ENCODE measurements at places on chromosomes 16 and 17. TPM values are rescaled to one million over a fixed set of nuclear protein-coding genes. Genes with fewer than 3 reads are reported as not detected.

DNA sequence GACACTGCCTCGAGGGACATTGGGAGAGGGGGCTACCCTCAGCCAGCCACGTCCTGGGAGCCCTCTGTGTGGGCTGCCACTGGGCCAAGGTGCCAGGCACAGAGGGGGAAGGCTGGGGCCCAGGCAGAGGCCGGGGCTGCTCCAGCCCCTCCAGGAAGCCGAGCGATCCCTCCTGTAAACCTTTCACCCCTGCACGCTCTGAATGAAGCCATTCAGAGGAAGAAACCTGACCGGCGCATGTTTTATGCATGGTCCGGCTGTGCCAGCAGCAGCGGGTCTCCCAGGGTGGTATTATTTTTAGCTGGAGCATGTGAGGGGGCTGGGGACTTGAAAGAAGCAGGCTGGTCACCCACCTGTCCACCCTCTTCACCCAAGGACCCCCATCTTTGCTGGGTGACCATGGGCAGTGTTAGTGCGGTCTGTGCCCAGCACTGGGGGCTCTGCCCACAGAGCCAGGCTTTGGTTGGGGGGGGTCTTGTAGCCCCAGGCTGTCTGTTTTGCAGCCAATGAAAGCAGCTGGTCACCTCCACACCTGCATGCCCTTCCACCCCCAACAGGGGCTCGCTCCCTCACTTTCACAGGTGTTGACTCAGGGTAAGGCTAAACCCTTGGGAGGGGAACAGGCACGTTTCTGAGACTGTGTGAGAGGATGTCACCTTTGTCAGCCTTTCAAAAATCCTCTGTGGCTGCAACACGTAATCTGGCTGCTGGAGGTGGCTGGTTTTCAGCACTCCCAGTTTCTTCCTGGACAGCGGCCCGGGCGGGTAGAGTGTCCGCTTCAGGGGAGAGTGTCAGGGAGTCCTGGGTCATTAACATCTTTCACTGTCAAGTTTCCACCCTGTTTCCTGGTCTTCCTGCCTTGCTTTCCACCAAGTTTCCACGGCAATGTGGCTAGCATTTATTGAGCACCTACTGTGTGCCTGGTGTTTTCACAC, 77.1 kb upstream of the BRD7 start:
- H3K36me3 ChIP-seq = no peaks in the 10 kb centered on the region
- peaks cover 5% of the 10 kb centered on the region for H3K4me1 ChIP-seq
- no peak overlapping the region for H3K27ac ChIP-seq
- no peak overlapping the region for H3K4me3 ChIP-seq

Gene COX6A2
- total RNA-seq = not detected

GRCh38 chr17:65131946-65132345, 5.2 kb upstream of the RGS9 start:
- peaks cover 15% of the 10 kb centered on the region for H3K27me3 ChIP-seq
- DNase-seq = no peak
- no peak overlapping the region for H3K4me3 ChIP-seq
- no peak overlapping the region for H3K27ac ChIP-seq

DNA sequence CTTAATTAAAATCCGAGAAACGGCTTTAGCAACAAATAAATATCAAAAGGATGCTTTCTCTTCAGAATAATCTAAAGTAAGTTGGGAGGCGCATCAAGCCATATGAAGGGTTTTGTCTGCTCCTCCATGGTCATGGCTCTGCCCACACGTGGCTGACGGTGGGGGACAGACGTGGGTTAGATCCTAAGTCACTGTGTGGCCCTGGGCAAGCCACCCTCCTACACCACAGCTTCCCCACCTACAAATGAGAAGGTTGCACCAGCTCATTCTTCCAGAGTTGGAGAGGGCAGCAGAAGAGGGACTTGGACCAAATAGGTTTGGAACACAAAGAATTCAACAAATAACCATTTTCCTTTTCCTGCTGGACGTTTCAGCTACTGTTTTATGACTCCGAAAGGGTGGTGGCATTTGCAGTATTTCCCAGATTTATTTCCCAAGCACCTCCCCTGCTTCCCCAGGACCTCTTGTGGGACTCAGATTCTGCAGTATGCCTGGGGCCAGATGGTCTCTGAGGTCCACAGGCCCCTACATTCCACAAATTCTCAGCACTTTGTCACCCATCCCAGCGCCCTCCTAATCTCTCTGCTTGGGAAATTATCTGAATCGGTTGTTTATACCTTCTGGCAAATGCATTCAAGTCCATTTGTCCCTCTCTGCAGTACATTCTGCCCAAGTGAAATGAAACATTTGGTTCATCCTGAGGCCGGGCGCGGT, 17.8 kb downstream of the LRRC75A start:
- H3K4me1 ChIP-seq = no peaks in the 10 kb centered on the region
- H3K4me3 ChIP-seq = no peak overlapping the region
- no peaks in the 10 kb centered on the region for H3K36me3 ChIP-seq

DNA sequence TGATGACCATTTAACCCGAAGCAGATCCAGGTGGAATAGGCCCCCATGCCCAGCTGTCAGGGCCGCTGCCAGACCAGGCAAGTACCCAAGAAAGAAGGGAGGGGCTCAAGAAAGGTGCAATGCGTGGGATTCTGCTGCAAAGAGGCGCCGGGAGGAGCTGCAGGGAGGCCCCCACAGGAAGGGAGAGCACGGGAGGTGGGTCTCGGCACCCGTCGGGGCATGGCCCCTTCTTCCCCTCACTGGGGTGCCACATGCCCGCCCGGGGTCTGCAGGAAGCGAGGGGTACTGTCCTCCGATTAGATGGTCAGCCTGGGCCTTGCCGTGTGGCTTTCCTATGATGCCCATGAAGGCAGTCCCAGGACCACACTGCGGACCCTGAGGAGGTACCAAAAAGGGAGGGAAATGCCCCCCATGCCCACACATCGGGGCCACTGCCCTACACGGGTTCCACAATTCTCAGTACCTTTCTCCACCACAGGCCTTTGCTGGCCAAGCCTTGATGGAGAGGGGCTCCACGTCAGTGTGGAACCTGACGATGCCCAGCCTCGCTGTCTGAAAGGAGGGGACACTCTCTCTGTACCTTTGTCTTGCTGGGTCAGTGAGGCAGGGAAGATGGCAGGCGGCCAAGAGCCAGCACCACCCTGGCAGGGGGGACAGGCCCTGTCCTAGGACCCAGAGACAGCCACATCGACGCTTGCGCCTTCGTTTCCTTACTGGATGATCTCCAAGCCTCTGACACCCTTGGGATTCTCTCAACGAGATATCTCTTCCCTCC, 45.5 kb upstream of the DNAH17 start:
- H3K4me1 ChIP-seq = no peaks in the 10 kb centered on the region
- H3K27ac ChIP-seq = no peak overlapping the region
- no peaks in the 10 kb centered on the region for H3K27me3 ChIP-seq
- no peak overlapping the region for H3K4me3 ChIP-seq
- no peaks in the 10 kb centered on the region for H3K36me3 ChIP-seq

DNA sequence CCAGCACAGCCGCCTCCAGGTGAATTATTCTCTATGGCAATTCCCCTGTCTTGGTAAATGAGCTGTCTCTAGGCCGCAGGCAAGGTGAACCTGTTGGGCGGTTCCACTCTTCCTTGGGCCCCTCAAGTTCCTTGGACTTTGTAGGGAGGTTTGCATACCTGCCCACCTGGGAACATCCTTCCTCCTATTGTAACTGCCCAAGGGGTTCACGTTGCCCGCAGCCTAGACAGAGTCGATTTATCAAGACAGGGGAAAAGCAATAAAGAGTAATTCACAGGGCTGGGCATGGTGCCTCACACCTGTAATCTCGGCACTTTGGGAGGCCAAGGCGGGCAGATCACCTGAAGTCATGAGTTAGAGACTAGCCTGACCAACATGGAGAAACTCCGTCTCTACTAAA, 122.5 kb downstream of the KCNJ18 start:
- H3K27ac ChIP-seq = no peak overlapping the region
- DNase-seq = no peak
- no peaks in the 10 kb centered on the region for H3K4me1 ChIP-seq
- H3K4me3 ChIP-seq = no peak overlapping the region
- H3K27me3 ChIP-seq = no peaks in the 10 kb centered on the region

Gene SPATA32
- not detected for total RNA-seq

DNA sequence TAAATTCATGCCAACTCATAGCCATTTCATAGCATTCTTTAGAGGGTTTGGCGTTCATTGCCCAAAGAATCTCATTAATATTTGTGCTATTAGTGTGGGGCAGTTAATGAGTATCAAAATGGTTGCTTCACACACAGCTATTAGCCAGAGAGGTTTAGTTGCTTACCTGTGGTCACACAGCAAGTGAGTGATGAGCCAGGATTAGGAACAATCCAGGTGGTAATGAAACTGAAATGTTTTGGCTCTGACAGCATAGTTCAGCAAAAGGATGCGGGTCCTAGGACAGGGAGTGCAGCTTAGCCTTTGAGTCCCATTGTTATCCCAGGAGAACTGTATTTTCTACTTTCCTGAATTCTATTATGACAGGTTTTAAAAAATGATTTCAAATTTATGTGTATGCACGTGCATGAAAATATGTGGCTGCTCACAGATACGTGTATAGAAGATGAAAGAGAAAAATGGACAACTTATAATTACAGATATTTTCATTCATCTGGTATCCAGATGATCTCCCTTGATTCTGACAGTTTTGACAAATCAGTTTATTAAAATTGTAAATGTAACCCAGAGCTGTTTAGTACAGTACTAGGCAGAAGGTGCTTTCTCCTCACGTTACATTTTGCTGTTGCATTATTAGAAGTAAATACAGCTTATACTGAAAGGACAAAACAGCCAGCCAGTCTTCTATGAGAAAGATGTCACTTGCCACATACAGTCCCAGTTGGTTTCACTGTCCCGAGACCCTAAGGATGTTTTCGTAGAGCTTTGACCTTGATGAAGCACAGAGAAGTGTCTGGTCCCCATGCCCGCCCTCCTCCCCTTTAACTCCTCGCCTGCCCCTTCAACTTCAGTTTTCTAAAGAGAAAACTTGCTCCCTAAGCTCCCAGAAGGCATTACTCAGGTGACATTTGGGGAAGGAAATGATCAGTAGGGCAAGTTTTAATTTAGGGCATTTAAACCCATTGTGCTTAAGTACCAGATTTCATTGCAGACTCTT, 99.8 kb upstream of the TBX2 start:
- no peaks in the 10 kb centered on the region for H3K4me1 ChIP-seq
- DNase-seq = no peak
- H3K27me3 ChIP-seq = no peaks in the 10 kb centered on the region
- no peak overlapping the region for H3K4me3 ChIP-seq

DNA sequence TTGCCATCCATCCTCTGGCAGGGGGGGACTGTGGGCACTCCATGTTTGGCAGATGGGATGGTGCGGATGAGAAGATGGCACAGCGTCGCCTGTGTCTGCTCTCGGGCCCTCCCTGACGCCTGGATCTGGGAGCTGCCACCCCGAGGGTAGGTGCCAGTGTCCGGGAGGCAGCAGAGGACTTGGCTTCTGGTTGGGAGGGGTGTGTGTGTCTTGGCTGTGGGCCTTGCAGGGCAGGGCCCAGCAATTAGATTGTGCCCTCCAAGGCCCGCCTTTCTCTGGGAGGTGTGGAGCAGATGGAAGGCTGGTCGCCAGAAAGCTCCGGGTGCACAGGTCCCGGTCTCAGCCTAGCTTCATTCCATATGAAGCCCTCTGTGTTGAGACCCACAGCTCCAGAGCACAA, 1.4 kb downstream of the RAP1GAP2 start:
- H3K27me3 ChIP-seq = peaks cover 13% of the 10 kb centered on the region
- no peak overlapping the region for H3K4me3 ChIP-seq
- H3K36me3 ChIP-seq = peaks cover 2% of the 10 kb centered on the region
- peaks cover 53% of the 10 kb centered on the region for H3K4me1 ChIP-seq

- no peak overlapping the region for H3K27ac ChIP-seq
- no peak for DNase-seq
- no peaks in the 10 kb centered on the region for H3K36me3 ChIP-seq
- H3K27me3 ChIP-seq = no peaks in the 10 kb centered on the region
- no peaks in the 10 kb centered on the region for H3K4me1 ChIP-seq
Measured at GRCh38 chr16:63720848-63721247, 1401.0 kb downstream of the CDH11 start.

DNA sequence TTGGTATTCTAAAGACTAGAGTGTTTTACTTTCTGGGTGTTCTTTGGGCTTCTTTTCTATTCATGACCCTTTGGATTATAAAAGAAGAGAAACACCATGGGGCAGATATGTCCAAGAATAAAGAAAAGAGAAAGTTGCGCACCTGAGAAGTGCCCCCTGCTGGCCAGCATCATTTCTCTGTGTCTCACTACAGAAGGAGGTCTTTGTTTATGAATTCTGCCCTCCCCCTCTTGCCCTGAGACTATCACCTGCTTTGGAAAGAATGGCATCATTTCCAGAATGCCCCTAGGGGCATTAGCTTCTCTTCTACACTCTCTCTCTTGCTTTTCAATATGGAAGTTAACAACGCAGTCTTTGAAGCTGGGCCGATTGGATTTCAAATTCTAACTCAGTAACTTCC, 45.0 kb downstream of the CDH13 start:
- H3K4me3 ChIP-seq = no peak overlapping the region
- H3K4me1 ChIP-seq = no peaks in the 10 kb centered on the region
- peak; percentile 56 for DNase-seq
- peaks cover 4% of the 10 kb centered on the region for H3K27me3 ChIP-seq

GRCh38 chr16:15425861-15426260, 8.5 kb upstream of the BMERB1 start:
- no peak for DNase-seq
- H3K36me3 ChIP-seq = no peaks in the 10 kb centered on the region
- no peak overlapping the region for H3K27ac ChIP-seq
- H3K4me1 ChIP-seq = peaks cover 3% of the 10 kb centered on the region
- H3K4me3 ChIP-seq = no peak overlapping the region

Gene TMC7
- total RNA-seq = not detected

- H3K27me3 ChIP-seq = peaks cover 17% of the 10 kb centered on the region
- no peaks in the 10 kb centered on the region for H3K4me1 ChIP-seq
- DNase-seq = no peak
- H3K27ac ChIP-seq = no peak overlapping the region
- H3K36me3 ChIP-seq = no peaks in the 10 kb centered on the region
Measured at GRCh38 chr17:14859542-14859941, 405.6 kb downstream of the PMP22 start.

DNA sequence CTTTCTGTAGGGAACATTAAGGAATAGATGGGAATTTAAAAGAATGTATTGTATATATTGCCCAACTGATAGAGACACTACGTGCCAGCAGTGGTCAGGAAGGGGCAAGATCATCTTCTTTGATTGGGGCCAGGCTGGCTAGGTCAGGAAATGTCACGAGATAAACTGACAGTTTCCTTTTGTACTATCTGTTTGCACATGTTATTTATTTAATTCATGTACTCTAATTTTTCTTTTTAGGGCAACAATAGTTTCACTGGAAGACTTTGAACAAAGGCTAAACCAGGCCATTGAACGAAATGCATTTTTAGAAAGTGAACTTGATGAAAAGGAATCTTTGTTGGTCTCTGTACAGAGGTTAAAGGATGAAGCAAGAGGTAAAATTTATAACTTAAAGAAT, 12.6 kb downstream of the NDEL1 start:
- no peak overlapping the region for H3K4me3 ChIP-seq
- no peak for DNase-seq
- no peak overlapping the region for H3K27ac ChIP-seq
- peaks cover 40% of the 10 kb centered on the region for H3K36me3 ChIP-seq
- H3K4me1 ChIP-seq = peaks cover 7% of the 10 kb centered on the region
- H3K27me3 ChIP-seq = no peaks in the 10 kb centered on the region

DNA sequence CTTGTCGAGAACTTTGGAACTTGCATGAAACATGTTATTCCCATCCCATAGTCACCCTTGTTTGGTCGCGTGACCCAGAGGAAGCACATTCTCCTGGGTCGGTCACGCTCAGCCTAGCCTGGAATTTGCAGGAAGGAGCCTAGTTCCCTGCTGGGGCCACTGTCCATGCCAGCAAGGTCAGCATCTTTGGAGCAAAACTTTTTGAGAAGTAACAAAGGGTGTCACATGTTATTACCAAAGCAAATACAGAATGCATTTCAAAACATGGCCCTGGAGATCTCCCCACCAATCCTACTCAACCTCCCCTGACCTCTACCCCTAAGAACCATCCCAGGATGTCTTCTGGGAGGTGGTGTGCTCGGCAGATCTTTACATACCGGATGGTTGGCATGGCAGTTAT, 26.2 kb upstream of the IRF8 start:
- H3K36me3 ChIP-seq = no peaks in the 10 kb centered on the region
- no peak overlapping the region for H3K4me3 ChIP-seq
- H3K4me1 ChIP-seq = peaks cover 34% of the 10 kb centered on the region

Gene CD300H
- not detected for total RNA-seq
